HT-29 (cell line): ENCODE measurements at places on chromosomes 1 and 21.

DNA sequence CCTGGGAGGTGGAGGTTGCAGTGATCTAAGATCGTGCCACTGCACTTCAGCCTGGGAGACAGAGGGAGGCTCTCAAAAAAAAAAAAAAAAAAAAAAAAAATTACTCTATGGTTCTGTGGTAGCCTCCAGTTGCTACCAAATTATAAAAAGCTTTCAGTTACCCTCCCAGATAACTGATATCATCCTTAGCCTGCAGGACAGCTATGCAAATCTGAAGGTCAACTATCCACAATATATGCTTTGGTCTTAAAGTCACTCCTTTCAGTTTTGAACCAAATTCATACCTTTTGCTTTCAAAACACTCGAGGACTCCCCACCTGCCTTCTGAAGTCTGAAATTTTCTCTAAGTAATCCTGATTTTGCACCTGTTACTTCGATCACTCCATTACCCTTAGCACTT, 3.1 kb downstream of the MIXL1 start:
- no peak for DNase-seq

- no peak for DNase-seq
Measured at GRCh38 chr1:68314151-68314780, 81.9 kb upstream of the WLS start.

DNA sequence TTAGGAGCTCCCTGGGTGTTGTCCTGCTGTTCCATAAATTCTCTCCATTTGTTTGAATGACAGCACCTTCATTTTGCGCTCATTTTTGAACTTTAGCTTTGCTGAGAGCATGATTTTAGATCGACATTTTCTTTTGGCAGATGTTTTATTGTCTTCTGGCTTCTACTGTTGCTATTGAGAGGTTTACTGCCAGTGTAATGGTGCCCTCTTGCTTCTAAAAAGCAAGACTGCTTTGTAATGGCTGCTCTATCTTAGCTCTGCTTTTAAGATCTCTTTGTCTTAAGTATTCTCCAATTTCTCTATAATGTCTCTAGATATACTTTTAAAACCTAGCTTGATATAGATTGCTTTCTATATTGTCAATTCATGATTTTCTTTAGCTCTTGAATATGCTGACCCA, 27.8 kb downstream of the THEM4 start:
- DNase-seq, result no peak

- DNase-seq, result no peak
Measured at GRCh38 chr1:167130829-167131510, 37.1 kb downstream of the STYXL2 start.

- no peak for DNase-seq
Measured at GRCh38 chr1:190176776-190177175, 300.9 kb downstream of the BRINP3 start.

GRCh38 chr1:2337081-2337480, 54.3 kb downstream of the MORN1 start:
- DNase-seq, result no peak

GRCh38 chr1:163315773-163316374, 5.9 kb upstream of the NUF2 start:
- peak; percentile 56 for DNase-seq

DNA sequence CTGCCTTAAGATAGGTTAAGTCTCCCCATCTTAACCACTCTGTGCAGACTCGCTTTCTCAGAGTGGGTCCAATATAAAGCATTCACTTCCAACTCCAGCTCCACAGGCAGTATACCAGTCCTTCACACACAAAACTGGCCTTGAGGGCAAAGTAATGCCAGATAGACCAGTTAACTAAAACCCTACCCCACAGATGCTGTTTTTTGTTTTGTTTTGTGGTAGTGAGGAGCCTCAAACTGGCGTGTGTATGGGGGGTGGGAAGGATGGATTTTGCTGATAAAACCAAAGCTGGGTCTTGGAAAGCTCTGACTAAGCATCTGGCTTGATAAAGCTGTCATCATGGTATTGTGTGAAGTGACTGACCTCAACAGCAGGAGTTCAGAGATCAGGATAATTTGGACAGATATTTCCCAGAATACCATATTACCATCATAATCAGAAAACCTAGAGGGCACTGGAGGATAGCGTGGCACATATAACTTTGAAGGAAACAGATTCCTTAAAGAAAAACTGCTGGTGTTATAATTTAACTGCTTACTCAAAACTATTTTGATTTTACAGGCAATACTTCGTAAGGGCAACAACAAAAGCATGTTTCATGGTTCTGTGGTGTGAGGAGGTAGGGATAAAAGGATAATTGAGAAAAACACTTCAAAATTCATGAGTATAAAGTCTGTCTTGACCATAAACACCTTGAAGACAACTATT, 29.6 kb upstream of the CPLANE2 start:
- no peak for DNase-seq

DNA sequence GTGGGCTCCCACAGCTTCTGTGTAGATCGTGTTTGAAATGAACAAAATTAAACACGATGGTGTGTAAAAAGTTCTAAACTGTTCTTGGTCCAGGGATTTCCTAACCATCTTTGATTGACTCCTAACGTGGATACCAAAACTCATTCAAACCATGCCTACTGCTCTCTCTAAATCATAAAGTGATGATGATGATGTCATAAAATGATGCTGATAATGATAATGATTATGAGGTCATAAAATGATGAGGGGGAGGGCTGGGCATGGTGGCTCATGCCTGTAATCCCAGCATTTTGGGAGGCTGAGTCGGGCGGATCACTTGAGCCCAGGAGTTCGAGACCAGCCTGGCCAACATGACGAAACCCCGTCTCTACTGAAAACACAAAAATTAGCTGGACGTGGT, 133.3 kb upstream of the COA6 start:
- no peak for DNase-seq

DNA sequence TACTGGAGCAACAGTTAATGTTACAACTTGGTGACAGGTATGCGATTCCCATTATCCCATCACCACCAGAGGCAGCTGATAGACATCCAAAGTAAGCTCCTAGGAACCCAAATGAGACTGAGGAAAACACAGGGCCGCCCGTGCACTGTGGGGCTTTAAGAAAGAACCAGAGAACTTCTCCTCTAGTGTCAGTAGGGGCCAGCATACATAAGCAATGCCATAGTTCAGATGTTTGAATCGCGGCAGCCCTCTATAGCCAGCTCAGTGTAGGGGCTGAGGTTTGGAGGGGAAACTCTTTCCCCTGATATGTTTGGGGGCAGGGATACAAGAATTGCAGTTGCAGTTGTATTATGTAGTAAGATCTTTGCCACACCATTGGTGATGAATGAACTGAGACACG, 593.3 kb upstream of the NCAM2 start:
- no peak for DNase-seq

DNA sequence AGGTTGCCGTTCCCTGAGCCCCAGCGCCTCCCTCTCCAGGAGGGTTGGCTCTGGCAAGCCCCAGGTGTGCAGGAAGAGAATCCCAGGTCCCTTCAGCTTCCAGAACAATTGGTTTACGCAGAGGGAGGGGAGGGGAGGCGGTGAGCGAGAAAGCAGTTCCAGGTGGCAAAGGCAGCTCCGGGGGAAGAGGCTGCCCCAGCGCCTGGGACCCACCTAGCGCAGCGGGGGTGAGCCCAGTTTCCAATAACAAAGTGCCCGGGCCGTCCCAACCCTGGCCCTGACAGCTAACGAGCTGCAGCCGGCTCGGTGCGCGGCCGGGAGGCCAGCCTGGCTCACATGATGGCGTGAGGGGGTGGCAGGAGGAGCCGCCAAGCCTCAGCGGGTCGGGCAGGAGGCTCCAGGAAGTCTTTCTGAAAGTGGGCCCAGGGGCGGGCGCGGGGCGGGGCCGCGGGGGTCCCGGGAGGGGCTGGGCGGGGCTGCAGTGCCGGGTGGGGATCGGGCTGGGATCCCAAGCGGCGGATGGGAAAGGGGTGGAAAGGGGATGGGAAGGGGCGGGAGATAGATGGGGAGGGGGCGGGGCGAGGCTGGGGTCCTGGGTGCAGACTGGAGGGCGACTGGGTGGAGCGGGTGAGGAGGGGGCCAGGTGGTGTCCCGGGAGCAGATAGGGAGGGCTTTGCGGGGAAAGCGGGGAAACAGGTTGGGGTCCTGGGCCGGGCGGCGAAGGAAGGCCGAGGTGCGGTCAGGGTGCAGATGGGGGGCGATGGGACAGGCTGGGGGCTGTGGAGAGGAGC, 22.8 kb downstream of the DHRS3 start:
- DNase-seq, result peak; percentile 78
